ENCODE measurements at places on chromosomes 11 and 22. TPM values are rescaled to one million over a fixed set of nuclear protein-coding genes. Genes with fewer than 3 reads are reported as not detected.

Gene MRGPRX3
- total RNA-seq = not detected

Gene SLC17A6
- not detected for total RNA-seq

Gene VWCE
- total RNA-seq = 0.51 TPM

Gene POTEH
- not detected for total RNA-seq

Gene DENND6B
- 5.8 TPM for total RNA-seq

Gene SNX19
- total RNA-seq = 79.3 TPM

Gene NUDT8
- total RNA-seq = 13.2 TPM

All from Panc1 (cell line).